ENCODE measurements at places on chromosomes 4 and X.

- no peak for DNase-seq
Observed at GRCh38 chr4:113524505-113525186, 236.9 kb downstream of the CAMK2D start.

DNA sequence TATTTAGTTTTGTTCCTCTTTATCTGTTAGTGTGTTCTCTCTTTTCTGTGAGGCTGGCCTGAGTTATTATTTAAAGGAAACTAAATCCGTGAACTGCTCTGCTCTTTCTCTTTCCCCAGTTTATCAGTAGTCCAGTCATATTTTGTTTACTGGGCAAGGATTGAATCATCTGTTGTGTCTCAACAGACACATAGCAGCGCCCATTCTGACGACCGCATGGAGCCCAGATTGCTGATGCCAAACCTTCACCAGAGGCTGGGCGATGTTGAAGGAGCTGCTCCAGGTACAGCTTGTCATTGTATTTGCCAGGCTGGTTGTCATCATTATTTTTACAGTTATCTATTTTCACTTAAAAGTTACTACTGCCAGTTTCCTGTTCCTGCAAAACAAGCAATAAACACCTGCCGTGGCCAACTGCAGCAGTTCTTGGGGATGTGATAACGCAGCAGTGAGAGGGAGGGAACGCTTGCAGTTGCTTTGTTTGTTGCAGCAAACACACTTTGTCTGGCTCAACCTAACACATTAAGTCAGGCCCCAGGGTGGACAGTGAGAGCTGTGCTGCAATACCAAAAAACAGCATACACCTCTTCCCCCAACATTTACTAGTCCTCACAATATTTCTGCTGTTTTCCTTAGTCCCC is 10.1 kb downstream of the REELD1 start:
- no peak for DNase-seq

DNA sequence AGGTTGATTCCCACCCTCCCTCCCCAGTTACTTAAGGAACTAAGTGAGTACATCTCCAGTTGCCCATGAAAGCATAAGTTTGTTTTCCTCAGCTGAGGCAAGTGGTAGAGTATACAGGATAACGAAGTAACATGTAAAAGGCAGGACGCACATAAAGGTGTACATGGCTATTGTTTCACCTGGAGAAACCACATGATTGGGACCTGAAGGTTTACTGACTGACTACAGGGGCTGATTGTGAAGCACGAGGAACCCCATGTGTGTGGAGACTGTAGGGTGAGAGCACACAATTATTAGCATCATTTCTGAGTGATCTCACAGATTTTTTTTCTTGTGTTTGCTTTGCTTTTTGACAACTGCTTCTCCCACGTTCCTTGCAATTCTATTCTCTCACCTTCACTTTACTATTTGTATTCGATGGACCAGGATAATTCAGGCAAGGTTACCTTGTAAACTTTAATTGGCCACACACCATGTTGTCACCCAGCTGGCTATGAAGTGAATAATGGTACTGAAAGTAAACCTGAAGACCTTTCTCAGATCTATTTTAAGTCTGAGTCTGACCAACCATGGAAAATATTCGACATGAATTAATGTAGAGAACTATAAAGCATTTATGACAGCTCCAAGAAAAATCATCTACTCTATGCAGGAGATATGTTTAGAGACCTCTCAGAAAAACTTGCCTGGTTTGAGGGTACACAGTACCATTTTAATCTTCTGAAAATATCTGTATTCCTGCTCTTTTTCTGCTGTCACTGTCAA is 102.5 kb upstream of the MYOZ2 start:
- no peak for DNase-seq

DNA sequence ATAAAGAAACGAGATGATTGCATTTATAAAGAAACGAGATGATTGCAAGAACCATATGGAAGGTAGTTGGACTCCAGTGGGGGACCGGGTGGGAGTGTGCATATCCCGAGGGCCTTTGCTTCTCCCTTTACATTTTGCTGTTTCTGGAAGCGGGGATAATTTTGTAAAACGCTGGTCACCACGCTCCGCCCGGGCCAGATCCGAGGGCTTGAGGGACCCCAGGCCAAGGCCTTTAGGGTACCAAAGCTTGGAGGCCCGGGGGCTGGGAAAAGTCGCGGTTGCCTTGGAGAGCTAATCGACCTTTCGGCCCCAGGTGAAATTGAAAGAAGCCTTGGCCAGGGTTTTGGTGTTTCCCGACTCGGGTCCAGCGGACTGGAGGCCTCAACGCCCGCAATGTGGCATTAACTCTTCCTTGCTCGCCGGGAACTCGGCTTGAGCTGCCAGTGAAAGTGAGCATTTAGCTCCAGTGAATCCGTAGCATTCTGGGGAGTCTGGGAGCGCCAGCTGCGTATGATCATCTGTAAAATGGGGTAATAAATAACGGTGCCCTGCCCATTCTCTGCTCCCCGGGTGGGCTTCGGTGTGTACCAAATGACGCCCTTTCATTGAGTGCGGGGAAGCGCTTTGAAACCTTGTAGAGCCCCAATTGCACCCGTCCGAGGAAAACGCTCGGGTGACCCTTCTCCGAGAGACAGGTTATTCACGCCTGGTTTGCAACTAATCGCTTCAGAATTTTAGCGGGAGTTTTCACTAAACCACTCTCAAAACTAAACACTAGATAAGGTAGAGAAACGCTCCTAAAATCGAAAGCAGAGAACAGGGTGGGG is 4.5 kb downstream of the NKX3-2 start:
- DNase-seq = no peak

DNA sequence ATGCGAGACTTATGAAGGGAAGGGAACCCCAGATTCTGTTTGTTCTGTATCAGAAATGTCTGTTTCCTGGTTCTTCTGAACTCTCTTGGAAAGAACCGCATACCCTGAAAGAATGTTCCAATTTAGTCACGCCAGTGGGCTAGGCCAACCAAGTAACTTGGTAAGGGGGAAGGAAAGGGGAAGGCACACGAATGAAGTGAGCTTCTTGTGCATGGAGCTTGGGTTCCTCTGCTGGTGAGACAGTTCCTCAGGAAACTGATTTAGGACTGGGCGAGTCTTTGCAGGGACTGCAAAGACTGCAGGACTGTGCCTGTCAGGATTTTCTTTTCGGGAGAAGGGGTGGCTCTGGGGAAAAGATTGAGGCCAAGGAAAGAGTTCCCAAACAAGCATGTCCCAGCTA is 35.6 kb downstream of the FRMPD3 start:
- DNase-seq = no peak

DNA sequence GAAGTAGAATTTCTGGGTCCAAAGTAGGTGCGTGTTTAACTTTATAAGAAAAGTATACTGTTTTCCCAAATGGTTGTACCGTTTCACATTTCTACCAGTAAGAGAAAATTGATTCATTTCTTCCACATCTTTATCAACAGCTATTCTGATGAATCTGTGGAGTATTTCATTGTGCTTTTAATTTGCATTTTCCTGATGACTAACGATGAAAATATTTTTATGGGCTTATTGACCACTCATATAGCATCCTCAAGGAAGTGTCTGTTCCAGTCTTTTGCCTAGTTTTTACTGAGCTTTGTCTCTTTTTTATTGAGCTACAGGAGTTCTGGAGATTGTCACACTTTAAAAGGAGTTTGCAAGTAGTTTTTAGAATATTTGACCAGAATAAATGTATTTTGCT is 92.6 kb downstream of the ASB9 start:
- no peak for DNase-seq

GRCh38 chrX:16005917-16006316 is 117.4 kb upstream of the GRPR start:
- no peak for DNase-seq

DNA sequence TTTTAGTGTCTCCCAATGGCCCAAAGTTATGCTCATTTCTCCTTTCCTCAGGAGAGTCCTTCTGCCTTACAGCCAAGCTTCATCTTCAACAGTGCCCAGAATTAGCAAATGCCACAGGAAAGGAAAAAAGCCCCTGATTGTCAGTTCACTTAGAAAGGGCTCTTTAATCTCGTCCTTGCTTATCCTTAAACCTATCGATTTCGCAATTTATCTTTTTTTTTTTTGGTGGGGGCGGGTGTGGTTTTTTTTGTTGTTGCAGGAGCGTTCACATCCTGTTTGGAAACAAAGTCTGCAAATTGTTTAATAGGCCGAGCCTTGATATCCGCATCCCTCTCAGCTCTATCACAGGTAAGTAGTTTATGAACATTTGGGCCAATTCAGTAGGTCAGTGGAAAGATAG is 20.2 kb downstream of the TRPC5OS start:
- no peak for DNase-seq
